Common myeloid progenitor, CD34-positive (primary cell): ENCODE measurements at places on chromosomes 11 and 22.

DNA sequence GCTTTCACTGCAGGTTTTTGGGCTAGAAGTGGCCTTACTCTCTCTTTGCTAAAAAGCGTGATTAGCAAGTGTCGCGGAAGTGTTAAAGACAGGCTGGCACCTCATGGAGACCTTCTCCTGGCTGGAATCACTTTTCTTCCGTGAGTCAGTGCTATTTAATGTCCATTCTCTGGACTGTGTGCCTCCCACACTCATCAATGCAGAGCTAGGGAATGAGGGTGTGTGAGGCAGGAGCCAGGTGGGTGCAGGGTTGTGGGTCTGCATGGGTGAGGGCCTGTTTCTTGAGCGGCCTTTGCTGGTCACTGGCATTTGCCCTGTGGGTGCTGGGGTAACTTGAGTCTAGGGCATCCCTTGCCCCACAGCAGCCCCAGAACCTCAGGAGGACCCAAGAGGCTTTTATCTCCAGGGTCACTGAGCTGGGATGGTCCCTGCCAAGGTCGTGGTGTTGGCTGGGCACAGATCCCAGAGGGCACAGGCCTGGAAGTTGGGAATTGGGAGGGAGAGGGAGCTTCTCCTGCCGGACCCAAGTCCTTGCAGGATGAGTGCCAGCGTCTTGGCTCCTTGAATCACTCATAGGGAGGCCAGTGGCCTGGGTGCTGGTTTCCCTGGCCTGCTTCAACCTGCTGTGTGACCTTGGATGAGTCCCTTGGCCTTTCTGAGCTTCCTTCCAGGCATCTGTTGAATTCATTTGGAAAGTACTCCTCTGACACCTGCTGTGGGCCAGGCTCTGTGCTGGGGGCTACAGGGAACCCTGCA, 30.0 kb downstream of the KIAA1671 start:
- no peak for DNase-seq
- H3K4me3 ChIP-seq, result no peak overlapping the region
- H3K27ac ChIP-seq, result no peak overlapping the region
- no peaks in the 10 kb centered on the region for H3K27me3 ChIP-seq
- no peaks in the 10 kb centered on the region for H3K36me3 ChIP-seq

DNA sequence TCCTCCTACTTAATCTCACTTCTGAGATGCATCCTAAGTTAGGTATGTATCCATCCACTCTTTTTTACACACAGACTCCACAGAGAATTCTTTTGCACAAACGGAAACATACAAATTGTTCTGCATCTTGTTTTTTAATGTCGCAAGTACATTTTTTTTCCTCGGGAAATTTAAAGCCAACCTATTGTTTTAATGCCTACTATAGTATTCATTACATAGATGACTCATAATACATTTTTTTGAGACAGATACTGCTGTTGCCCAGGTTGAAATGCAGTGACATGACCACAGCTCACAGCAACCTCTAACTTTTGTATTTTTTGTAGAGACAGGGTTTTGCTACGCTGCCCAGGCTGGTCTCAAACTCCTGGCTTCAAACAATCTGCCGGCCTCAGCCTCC, 90.8 kb upstream of the TMEM45B start:
- no peaks in the 10 kb centered on the region for H3K4me1 ChIP-seq
- peaks cover 7% of the 10 kb centered on the region for H3K27me3 ChIP-seq
- H3K4me3 ChIP-seq, result no peak overlapping the region
- no peak overlapping the region for H3K27ac ChIP-seq

DNA sequence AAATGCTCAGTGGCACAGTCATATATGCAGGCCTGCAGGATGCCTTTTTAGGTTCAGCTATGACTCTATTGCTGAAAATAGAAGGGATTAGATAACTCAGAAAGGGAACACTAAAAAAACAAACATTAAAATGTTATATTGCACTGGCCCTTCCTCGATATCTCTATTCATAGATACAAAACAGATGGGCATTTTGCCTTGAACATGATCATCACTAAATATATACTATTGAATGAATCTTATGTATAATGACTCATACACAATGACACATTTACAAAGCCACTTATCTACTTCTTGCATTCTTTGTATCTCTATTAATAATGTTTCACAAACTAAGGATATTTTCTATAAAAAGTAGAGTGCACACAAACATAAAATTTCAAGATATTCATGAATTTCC, 2352.8 kb upstream of the RAG2 start:
- no peaks in the 10 kb centered on the region for H3K27me3 ChIP-seq
- H3K4me3 ChIP-seq, result no peak overlapping the region
- no peaks in the 10 kb centered on the region for H3K36me3 ChIP-seq

DNA sequence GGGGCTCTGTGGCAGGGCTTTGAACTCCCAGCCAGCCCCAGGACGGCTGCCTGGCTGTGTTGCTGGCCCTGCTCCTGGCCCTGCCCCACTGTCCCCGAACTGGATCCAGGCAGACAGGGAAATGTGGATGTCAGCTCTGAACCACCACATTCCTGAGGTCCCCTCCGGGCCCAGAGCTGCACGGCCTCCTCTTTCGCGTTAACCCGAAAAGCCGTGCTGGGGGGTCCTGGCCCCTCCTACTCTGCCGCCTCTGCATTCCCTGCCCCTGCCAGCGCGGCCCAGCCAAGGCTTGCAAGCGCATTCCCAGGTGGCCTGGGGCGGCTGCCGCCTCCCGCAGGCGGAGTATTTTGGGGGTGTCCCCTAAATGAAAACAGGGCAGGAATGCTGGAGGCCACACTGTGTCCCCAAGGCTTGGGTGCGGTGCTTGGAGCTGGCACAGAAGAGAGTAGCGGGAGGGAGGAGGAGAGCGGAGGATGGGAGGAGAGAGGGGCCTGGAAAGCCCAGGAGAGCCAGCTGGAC, 5.4 kb downstream of the LINC01488 start:
- no peak overlapping the region for H3K27ac ChIP-seq
- DNase-seq, result no peak
- no peaks in the 10 kb centered on the region for H3K4me1 ChIP-seq
- no peaks in the 10 kb centered on the region for H3K36me3 ChIP-seq

GRCh38 chr11:1140642-1141490, 16.9 kb upstream of the MUC5AC start:
- no peak overlapping the region for H3K4me3 ChIP-seq
- no peak overlapping the region for H3K27ac ChIP-seq

DNA sequence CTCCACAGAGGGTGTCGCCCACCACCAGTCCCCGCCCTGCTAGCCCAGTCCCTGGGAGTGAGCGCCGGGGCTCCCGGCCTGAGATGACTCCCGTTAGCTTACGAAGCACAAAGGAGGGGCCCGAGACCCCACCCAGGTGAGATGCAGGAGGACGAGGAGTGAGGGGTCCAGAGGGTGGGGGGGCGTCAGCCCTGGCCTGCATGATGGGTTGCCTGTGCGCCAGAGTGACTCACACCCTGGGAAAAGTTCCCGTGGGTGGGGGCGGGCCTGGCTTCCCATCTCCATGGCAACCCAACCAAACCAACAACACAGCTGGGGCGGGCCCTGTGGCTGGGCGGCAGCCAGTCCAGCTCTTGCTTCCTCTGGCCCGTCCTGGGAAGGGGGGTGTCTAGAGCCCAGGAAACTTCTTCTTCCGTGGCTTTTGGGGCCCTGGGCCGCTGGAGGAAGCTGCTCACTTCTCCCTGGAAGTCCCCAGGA, 4.5 kb downstream of the GAS2L1 start:
- peak; percentile 90 for DNase-seq
- H3K27me3 ChIP-seq, result peaks cover 20% of the 10 kb centered on the region
- no peak overlapping the region for H3K27ac ChIP-seq
- H3K36me3 ChIP-seq, result no peaks in the 10 kb centered on the region

DNA sequence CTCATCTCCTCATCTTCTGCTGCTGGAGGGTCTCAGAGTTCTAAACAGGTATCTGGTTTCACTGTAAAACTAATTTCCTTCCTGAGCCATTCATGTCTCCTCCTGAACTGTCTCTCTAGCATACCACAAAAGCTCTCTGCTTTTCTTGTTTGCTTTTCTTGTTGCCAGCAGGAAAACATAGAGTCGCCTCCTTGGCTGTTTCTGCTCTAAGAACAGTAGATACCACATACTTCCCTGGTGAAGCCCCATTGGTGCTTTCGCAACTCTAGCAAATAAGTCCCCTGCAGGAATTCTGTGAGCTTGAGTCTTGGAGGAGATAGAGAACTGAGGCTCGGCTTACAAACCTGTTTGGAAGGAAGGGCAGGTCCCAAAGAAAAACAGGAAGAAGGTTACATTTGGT, 7.0 kb downstream of the DIXDC1 start:
- no peaks in the 10 kb centered on the region for H3K27me3 ChIP-seq
- no peaks in the 10 kb centered on the region for H3K36me3 ChIP-seq
- H3K27ac ChIP-seq, result no peak overlapping the region
- H3K4me1 ChIP-seq, result no peaks in the 10 kb centered on the region
- H3K4me3 ChIP-seq, result no peak overlapping the region

DNA sequence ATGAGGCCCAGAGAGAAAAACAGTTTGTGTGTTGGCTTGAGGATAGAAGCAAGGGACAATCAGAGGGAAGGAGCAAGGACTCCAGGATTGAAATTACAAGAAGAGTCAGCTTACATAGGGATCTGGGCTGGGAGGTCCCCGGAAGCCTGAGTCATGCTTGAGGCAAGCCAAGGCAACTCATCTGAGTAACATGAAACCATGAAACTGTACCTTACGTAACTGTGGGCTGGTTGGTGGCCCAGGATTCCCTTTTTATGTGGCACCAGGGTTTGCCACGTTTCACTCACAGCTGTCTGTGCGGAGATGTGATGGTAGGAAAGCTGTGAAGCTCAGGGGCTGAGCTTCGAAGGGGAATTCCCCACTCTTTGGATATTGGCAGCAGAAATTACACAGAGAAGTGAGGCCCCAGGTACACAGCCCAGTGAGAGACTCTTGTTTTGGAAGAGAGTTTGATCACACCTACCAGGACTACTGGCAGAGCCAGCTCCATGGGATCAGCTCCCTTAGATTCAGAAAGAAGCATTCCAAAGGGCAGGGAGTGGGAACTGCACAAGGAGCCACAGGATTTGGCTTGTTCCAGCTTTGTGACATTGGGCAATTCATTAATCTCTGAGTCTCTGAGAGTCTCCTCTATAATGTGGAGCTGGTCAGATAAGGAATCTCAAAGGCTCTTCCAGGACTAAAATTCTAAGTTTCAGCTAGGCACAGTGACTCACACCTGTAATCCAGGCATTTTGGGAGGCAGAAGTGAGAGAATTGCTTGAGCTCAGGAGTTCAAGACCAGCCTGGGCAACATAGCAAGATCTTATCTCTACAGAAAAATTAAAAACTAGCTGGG, 7.8 kb downstream of the SLC5A1 start:
- no peaks in the 10 kb centered on the region for H3K4me1 ChIP-seq
- no peak for DNase-seq
- no peak overlapping the region for H3K27ac ChIP-seq
- no peaks in the 10 kb centered on the region for H3K27me3 ChIP-seq
- H3K36me3 ChIP-seq, result no peaks in the 10 kb centered on the region

DNA sequence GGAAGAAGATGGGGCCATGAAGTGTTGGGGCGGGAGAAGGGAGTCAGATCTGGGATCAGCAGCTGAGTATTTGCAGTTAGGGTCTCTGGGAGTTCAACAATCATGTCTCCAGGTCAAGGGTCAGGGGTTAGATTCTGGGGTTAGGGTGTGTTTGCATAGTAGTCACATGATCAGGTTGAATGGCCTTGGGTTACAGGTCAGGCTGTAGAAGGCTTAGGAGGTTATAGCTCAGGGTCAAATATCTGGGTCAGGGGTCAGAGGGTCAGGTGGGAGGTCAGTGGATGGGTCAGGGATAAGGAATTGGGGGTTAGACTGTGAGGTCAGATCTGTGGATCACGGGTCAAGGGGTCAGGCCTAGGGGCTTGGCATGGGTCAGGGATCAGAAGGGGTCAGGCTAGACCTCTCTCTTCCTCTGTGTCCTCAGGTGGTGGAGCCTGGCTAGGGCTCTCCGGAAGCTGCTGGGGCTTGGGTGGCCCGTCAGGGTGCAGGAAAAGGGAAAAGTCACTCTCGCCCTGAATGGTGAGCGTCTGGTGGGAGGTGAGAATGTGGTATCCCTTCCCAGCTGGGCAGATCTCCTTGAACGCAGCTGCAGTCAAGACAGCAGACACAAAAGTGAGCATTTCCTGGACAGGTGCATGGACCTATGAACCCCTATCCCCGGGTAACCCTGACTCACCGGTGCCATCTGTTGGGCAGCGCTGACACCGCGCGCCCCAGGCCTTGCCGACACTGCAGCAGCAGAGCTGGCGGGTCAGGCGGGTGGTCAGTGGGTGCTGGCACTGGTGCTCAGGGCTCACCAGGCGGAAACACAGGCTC, 6.4 kb downstream of the LTBP3 start:
- H3K4me1 ChIP-seq, result peaks cover 69% of the 10 kb centered on the region
- no peaks in the 10 kb centered on the region for H3K27me3 ChIP-seq
- H3K27ac ChIP-seq, result no peak overlapping the region
- no peak overlapping the region for H3K4me3 ChIP-seq
- peaks cover 19% of the 10 kb centered on the region for H3K36me3 ChIP-seq

GRCh38 chr11:93330446-93330984, at the start of gene DEUP1:
Gene DEUP1 (plus strand): TSS chr11:93330742. CDS start chr11:93332260, 1,518 bp downstream.
- no peak within 1 kb of the TSS for H3K27ac ChIP-seq
- DNase-seq, result peak; percentile 62
- peaks cover 4% of the 10 kb centered on the region for H3K4me1 ChIP-seq
- peak within 1 kb of the TSS; percentile 13 for H3K4me3 ChIP-seq

DNA sequence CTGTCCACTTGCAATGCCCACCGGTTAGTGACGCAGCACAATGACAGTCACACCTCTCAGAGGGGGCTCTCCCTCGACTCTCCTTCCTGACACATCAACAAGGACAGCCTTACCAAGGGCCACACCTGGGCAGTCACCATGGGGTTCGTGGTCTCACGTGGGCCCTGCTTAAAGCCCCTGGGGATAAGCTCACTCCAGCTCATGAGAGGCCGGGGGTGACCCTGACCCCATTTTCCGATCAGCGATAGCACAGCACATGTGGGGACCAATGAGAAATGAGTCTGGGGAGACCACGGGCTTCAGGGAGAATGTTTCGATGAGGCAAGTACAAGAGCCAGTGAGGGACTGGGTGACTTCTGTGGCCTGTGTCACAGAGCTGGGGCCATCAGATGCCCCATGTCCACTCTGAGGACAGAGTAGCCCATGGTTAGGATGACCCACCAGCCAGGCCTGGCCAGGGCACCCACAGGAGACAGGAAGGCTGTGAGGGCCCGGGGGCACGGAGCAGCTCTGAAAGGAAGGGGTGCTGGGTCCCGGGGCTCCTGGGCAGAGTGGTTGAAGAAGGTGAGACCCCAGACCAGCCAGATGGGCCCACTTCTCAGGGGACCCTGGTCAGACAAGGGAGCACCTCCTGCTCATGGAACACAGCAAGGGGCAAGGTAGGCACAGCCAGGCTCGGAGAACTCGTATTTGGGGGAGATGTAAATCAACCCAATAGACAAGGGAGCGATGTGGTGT, 128.8 kb downstream of the MED15 start:
- no peak overlapping the region for H3K27ac ChIP-seq
- no peaks in the 10 kb centered on the region for H3K36me3 ChIP-seq
- H3K4me3 ChIP-seq, result no peak overlapping the region
- H3K27me3 ChIP-seq, result peaks cover 2% of the 10 kb centered on the region
- no peaks in the 10 kb centered on the region for H3K4me1 ChIP-seq

GRCh38 chr11:47148270-47148669, 28.4 kb downstream of the ARFGAP2 start:
- DNase-seq, result no peak
- H3K4me3 ChIP-seq, result no peak overlapping the region
- H3K4me1 ChIP-seq, result peaks cover 7% of the 10 kb centered on the region
- H3K27me3 ChIP-seq, result no peaks in the 10 kb centered on the region
- no peaks in the 10 kb centered on the region for H3K36me3 ChIP-seq

GRCh38 chr11:21625982-21626381, 566.9 kb upstream of the ANO5 start:
- H3K4me1 ChIP-seq, result peaks cover 4% of the 10 kb centered on the region
- no peak overlapping the region for H3K4me3 ChIP-seq
- DNase-seq, result peak; percentile 80
- H3K27me3 ChIP-seq, result no peaks in the 10 kb centered on the region
